Stimulated activated CD4-positive, alpha-beta T cell treated with anti-CD3 and anti-CD28 coated beads, TNF-alpha, amount 100 ng/mL, for 1 hour (primary cell): ENCODE measurements at places on chromosomes 3 and 15.

DNA sequence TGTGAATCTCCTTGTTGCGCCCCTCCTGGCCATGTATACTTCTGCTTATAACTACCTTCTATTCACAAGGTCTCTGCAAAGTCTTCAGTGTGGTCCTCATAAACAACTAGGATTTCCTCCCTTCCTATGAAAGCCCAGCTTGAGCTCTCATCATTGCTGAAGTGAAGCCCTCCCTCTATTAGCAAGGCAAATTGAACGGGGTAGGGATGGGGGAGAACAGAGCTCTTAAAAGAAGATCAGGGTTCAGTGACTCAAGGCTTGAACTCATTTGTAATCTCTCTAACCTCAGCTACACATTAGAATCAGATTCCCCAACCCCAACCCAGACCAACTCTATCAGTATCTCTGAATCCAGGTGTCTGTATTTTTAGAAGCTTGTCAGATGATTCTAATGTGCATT, 88.3 kb upstream of the ST8SIA2 start:
- DNase-seq: no peak

- no peak for DNase-seq
Measured at GRCh38 chr15:68639926-68640600, 61.3 kb downstream of the CORO2B start.

GRCh38 chr15:24878153-24878552, 76.6 kb upstream of the SNRPN start:
- DNase-seq: no peak

- DNase-seq: no peak
Measured at GRCh38 chr3:18079739-18080138, 337.3 kb upstream of the TBC1D5 start.

- DNase-seq: no peak
Measured at GRCh38 chr3:193174140-193174539, 66.9 kb upstream of the PLAAT1 start.
